ENCODE measurements at places on chromosomes 12 and 14.

- no peak for DNase-seq
Measured at GRCh38 chr14:40576880-40577478, 1029.7 kb upstream of the LRFN5 start.

DNA sequence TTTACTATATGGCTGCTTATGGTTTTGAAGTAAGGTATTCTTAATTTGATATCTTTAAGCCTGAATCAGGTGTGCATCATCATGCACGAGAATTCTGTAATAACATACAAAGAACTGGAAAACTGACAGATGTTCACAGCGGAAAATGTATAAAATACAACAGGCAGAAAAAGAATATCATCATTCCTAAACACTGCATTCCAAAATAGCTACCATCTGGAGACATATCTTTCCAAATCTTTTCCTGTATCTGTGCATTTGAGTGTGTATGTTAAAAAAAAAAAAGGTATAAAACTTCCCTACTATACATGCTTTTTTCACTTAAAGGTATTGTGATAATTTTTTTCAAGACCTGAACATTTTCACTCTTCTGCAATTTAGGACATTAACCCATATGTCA, 13.7 kb downstream of the PTPRO start:
- DNase-seq = no peak

GRCh38 chr14:36866867-36867266, 205.2 kb downstream of the PAX9 start:
- no peak for DNase-seq

DNA sequence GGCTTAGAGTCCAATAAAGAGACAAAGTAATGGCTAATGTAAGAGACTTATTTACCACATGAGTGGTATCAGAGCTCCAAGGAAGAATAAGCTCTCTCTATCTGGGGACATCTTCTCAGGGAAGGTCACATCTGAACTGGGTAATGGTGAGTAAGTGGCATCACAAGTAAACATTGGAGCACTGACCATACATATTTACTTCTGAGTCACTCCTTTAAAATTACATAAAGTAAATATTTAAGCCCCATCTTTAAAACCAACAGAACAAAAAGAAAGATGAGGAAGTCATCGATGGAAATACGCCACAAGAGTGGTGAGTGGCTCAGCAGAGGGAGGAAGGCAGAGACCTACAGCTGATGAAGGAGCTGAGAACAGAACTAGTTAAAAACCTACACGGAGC, 159.9 kb downstream of the DUSP6 start:
- no peak for DNase-seq

DNA sequence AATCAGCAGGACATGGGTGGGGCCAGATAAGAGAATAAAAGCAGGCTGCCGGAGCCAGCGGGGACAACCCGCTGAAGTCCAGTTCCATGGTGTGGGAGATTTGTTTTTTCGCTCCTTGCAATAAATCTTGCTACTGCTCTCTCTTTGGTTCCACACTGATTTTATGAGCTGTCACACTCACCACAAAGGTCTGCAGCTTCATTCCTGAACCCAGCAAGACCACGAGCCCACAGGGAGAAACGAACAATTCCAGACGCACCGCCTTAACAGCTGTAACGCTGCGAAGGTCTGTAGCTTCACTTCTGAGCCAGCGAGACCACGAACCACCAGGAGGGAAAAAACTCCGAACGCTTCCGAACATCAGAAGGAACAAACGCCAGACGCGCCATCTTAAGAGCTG, 2.8 kb upstream of the CNIH1 start:
- DNase-seq = no peak

GRCh38 chr12:48281811-48282210, 68.9 kb downstream of the ZNF641 start:
- no peak for DNase-seq

DNA sequence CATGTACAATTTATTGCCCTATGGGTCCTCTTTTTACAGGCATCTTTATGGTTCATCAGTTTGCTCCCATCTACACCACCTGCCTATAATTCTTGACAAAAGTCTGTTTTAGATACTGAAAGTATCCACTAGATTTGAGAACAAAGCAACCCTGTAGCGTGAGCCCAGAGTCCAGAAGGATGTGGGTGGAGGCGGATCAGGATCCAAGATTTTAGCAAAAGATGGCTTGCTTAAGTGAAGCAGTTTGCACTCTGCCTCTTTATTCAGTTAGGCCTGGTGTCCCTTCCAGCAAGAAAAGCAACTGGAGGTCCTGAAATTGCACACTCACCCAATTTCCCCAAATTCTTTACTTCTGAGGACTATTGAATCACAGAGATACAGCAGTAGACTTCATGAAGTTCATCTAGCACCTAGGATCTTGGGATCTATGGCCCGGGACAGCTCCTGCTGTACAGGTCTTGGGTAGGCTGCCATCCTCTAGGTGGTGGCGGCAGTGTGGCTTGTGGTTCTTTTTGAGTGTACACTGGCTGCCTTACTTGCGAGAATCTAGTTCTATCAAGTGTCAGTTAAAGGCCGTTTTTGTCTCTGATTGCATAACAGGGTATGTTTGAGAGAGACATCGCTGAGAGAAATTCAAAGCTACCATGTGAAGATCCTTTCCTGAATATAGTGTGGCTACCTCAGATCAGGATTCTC, 873.2 kb downstream of the NRXN3 start:
- no peak for DNase-seq

GRCh38 chr12:83864054-83864453, 1048.5 kb downstream of the SLC6A15 start:
- DNase-seq = no peak

DNA sequence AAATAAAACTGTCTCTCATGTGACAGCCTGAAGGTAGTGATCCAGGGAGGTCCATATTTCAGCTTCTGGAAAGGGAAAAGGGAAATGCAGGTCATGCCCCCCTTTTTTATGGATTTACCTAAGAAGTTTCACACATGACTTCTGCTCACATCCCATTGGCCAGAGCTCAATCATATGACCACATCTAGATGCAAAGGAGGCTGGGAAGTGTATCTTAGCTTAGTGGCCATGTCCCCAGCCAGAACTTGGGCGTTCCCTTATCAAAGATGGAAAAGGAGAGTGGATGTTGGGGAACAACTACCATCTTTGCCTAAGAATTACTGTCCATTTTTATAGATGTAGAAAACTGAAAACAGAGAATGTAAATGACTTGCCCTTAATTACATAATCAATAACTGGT, 26.5 kb upstream of the CRADD start:
- no peak for DNase-seq

DNA sequence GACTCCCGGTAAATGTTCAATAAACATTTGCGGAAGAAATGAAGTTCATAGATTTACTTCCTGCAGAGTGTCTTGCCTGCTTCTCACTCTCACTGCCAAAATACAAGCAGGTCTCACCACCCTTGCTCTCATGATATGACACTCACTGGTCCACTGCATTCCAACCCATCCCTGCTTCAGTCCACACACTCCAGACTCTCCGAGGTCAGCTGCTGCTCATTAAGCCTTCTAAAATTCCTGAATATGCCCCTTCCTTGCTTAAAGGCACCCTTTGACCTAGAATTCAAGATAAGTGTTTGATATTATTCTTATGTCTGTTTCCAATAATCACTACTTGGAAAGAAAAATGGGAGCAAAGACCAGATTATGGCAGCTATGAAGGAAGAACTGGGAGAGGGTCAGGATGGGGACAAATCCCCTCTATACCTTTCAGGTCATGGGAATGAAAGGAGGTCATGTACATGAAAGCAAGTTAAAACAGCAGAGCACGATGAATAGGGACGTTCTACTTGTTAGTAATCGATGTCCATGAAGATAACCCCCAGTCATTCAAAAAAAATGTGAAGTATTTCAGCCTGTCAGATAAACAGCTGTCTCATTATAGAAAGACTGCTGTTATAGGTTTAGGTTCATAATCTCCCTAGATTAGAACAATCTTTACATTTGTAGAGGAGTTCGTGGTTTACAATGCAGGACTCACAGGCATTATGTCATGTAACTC, 10.5 kb upstream of the NID2 start:
- DNase-seq = no peak

- no peak for DNase-seq
Measured at GRCh38 chr12:127728285-127728684, 538.7 kb upstream of the TMEM132C start.

DNA sequence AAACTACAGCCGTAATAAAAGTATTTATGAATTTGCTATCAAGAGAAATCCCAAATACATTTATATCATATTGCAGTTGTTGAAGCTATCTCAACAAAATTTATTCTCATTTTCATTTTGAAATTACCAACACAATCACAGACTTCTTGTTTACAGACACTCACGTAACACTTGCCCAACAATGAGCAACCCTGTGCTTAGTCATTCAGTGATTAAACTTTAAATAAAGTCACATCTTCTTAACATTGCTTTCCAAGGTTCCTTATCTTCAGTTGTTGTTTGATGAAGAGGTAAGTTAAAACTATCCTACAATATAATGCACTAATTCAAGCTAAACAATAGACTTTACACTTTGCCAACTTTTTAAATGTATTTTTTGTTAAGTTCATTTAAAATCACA, 601.8 kb downstream of the SLC16A7 start:
- DNase-seq = no peak

- peak; percentile 60 for DNase-seq
Measured at GRCh38 chr12:23703051-23703450, 246.4 kb downstream of the SOX5 start.

- DNase-seq = no peak
Measured at GRCh38 chr14:74549588-74549987, 56.0 kb downstream of the ISCA2 start.

DNA sequence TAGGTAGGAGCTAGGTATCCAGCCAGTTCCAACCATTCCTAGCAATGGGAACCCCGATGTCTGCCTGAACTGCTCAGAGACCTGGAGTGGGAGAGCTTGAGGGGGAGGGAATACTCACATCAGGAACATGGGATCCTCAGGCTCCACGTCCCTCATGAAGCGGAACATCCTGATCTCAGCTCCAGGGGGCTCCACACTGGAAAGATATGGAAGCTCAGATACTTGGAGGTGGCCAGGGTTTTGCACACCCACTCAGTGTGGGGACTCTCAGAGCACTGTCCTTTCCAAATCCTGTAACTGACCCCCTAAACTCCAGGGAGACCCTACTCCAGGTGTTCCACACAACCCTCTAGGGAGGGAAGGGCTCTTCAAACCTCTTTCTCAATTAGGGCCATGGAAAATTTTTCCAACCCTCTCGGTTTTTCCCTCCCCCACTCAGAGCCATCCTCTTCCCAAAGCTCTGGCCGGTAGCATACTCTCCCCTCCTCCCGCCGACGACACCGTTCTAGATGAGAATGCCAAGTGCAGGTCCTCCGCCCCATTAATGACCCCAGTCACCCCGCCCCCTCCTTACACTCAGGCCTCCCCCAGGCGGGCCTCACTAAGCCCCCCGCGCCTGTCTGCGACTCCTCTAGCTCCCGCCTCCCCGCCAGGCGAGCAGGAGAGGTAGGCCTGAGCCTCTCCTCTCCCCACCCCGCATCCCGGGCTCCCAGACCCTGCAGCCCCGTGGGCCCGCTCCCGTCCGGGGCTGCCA, 597 bp downstream of the MLF2 start:
- DNase-seq = no peak

GRCh38 chr12:7162691-7163114, 26.8 kb upstream of the PEX5 start:
- no peak for DNase-seq

DNA sequence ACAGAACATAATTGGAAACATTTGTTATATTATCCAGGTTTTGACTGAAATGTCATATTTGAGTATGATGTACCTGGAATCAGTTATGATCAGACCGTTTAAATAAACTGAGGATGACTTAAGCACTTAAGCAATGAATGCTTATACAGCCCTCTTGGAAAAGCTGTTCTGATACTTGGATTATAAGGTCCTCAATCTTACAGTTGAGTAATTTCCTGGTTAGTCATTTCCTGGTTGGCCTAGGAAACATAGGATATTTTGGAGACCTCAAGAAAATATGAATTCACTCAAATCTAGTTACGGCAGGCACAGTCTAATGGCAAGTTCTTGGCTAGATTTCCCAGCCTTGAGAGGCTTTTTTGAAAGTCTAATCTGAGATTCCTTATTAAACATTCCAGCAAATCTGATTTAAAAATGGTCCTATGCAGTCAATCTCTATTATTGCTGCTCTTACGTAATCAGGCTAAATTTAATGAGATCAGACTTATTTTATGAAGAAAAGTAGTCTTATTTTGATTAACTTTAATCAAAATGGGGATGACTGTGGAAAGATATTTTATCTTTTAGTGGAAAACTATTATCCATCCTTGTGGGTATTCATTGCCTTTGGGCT, 447.2 kb downstream of the SNAPC1 start:
- DNase-seq = no peak

DNA sequence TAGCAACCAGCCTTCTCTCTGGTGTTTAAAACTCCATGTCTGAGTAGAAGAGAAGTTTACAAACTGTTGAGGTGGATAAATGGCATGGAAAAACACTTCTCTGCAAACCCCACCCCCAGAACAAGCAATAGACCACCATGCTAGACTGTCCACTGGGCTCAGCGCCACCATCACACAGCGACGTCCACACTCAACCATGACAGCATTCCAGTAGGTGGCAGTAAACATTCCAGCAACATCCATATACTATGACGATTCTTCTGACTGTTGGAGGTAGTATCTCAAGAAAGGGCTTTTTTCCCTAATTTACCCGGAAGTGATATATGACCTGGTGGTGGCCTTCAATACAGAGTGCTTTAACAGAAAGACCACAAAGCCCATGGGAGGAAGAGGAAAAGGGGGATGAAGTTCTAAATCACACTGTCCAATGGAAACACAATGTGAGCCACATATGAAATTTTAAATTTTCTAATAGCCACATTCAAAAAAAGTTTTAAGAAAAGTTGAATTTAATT, 152.2 kb downstream of the SLC15A4 start:
- no peak for DNase-seq

DNA sequence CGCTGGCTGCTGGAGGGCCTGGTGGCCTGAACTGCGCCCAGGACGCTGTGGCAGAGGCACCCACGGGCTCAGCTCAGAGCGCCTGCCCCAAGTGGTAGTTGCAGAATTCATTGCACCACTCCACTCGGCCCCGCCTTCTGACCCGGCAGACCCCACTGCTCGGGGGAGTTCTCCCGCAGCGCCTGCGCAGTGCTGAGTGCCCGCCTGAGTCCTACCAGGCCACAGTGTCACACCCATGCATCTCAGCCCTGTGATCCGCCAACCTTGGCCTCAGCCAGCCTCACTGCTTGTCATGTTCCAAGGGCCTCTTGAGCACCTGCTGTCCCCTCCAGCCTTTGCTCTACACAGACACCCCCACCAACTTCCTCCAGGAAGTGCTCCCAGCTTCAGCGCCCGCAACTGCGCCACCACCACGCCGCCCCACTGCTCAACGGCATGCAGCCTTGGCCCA, 12.2 kb downstream of the DEGS2 start:
- DNase-seq = no peak
